ENCODE measurements at places on chromosomes 13 and 19.

GRCh38 chr19:10045371-10045770 lies 32.1 kb downstream of the RDH8 start:
- DNase-seq: no peak

GRCh38 chr13:44818428-44818827 lies 170.8 kb downstream of the NUFIP1 start:
- DNase-seq: no peak

DNA sequence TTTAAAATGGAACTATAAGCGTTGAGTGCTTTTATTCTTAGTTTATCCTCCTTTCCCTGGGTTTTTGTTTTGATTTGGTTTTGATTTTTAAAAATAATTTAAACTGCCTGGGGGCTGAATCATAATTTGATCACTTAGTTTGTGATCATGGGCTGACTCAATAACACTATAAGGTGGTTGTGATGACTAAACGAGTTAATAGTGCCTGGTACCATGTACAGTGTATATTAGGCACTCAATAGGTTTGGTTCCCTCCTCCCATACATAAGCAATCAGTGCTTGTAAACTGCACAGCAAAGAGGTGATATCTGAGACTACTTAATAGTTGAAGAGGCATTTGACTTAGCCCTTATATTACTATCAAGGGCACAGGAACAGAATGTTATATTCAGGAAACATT lies 200.9 kb upstream of the RFC3 start:
- no peak for DNase-seq

GRCh38 chr13:109790086-109790485 lies 3.7 kb upstream of the IRS2 start:
- DNase-seq: no peak

- no peak for DNase-seq
Observed at GRCh38 chr13:102648046-102648445, 46.8 kb downstream of the METTL21C start.

DNA sequence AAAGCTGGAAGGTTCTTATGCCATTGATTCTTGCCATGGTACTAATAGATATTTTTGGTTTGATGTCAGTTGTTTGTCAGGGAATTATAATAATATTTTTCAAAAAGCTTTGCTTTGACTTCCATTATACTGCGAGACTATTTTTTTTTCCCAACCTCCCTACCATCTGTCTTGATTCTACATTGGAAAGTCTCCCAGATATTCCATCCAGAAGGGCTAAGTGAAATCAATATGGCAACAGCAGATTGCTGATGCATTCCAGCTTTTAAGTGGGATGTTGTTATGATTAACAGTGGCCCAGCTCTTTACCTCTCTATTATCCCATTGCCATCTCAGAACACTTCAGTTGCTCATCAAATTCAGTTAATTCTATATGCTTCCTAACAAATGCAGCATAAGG lies 247.4 kb downstream of the OXGR1 start:
- DNase-seq: no peak

DNA sequence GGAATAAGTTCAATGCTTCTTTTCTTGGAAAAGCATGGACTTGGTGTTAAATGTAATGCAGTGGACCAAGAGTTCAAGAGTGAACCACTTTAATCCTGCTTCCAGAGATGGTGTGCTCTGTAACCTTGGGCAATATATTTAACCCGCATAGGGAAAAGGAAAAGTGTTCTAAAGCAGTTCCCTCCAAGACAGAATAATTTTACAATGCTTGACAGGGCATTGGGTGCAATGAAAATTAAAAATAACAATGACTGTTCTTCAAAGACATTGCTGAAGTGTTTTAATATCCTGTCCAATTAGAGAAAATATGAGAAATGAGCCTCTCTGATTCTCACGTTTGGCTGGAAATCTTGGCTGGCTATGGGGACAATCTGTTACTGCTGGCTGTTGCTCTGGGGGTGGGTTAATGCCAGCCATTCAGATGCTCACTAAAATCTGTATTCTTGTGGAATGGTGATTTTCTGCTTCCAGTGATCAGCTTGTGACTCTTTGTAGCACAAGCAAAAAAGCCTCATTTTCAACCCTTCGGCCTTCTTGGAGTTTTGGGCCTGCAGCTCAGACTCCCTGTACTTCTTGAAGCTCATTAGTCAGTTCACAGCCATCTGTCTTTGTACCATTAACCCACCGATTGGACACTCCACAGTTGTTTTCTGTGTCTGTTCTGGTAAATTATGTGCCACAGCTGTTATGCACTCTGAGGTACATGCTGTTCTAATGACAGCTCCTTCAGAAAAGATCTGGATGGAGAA lies 310.6 kb downstream of the LMO7 start:
- DNase-seq: no peak

GRCh38 chr19:53549340-53549739 lies 11.4 kb downstream of the ZNF331 start:
- DNase-seq: no peak

GRCh38 chr13:32323912-32324311 lies 8.6 kb downstream of the BRCA2 start:
- DNase-seq: no peak

- no peak for DNase-seq
Observed at GRCh38 chr13:76667551-76667950, 218.7 kb downstream of the KCTD12 start.

DNA sequence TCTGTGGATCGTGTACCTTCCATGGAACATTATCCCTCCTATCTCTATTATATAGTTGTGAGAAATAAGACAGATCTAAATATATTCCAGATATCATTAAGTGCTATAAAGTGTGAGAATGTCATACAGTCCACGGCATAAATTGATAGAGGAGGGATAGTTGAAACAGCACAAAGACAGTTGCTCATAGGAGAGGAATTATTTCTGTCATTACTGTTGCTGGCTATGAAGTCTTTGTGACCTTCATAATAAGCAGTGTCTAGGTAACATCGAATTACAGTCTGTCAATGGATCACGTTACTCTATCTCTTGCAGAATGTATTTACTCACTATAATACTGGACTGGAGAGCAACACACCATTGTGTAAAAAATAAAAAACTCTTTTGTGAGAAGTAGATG lies 671.5 kb upstream of the PCDH20 start:
- DNase-seq: no peak

DNA sequence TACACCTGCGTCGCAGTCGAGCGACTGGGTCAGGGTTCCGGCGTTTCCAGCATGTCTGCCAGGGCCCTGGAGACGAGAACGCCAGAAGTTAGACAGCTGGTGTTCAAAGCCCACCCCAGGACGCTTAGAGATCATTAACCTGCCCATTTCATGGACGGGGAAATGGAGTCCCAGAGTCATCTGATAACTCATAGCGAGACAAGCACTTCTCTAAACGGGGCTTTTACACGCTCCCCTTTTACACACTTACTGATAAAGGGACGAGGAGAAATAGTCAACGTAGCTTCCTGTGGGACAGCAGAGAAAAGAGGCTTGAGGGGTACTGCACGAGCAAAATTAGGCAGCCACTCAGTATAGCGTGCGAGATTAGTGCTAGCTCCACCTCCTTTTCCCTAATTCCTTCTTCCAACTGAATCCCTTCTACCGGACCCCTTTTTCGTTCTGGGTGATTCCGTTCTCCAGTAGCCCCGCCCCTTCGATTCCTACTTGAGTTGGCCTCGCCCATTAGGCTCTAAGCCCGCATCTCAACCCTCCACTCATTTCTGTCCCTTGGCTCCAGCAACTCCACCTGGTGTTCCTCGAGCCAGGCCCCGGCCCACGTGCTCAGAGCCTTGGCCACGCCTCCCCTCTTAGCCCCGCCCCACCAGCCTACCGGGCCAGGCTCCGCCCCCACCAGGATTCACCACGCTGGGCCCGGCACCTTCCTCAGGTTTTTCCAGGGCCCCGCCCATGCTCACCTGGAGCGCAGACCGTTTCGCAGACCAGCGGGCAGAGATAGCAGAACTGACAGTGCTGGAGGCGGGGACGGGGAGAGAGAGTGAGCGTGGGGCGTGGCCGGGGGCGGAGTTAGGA lies 3.7 kb downstream of the HRC start:
- DNase-seq: no peak

DNA sequence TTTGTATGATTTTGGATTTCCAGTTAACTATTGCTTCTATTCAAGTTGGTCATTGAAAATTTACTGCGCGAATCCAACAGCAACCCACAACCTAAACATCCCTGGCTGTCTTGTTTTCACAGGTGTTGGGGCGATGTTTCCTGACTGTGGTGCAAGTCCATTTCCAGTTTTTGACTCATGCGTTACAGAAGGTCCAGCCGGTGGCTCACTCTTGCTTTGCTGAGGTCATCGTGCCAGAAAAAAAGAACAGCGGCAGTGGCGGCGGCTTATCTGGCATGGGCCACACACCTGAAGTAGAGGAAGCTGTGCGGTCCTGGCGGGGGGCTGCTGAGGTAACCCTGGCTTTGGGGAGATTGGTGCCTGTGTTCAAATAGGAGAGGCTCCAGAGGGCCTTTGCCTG lies 45.2 kb upstream of the GPI start:
- DNase-seq: peak; percentile 77

- no peak for DNase-seq
Observed at GRCh38 chr13:50071379-50071778, 56.1 kb downstream of the KCNRG start.

DNA sequence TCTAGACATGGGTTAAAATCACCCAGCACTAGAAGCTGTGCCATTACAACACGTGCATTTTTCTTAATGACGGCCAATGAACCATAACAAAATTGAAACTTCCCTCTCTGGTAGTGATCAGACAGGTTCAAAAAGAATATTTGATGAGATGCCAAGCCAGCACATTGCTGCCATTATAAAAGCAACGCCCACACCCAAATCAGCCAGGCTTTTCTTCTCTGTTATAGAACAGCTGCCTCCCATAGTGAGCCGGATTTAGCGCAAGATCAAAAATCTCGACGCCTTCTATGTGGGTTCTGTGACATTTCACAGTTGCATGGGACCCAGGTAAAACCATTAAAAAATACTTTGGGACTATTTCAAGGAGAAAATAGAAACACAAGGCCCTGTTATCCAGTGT lies 1158.0 kb downstream of the EFNB2 start:
- no peak for DNase-seq

DNA sequence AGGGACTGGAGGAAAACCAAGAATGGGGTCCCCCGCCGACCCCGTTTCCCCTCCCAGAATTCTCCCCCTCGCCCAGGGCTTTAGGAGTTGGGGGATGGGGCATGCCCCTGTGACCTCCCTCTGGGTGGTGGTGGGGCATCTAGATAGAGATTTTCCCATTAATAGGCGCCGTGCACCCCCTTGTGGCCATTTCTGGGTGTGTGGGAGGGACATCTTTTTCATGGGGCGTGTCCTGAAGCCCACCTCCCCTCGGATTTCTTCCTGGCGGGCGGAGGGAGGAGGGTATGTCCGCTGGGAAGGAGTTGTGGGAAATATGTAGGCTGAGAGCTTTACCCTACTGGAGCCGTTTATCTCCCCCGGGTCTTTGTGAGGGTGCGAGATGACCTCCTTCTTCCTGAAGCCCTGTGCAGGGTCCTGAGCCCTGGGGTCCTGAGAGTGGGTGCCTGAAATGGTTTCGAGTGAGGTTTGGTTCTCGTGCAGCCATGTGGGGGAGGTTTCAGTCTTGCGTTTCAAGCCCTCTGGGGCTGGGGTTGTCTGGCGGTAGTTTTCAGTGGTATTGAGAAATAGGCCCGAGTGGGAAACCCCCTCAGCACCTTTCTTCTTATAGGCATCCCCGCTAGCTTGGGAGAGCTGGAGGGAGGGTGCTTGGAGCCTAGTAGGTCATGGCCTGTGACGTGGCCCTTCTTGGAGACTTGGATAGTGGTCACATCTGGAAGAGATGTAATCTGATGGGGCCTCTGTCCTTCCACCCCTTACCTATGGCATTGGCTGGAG lies 1.0 kb downstream of the PRMT1 start:
- DNase-seq: no peak

DNA sequence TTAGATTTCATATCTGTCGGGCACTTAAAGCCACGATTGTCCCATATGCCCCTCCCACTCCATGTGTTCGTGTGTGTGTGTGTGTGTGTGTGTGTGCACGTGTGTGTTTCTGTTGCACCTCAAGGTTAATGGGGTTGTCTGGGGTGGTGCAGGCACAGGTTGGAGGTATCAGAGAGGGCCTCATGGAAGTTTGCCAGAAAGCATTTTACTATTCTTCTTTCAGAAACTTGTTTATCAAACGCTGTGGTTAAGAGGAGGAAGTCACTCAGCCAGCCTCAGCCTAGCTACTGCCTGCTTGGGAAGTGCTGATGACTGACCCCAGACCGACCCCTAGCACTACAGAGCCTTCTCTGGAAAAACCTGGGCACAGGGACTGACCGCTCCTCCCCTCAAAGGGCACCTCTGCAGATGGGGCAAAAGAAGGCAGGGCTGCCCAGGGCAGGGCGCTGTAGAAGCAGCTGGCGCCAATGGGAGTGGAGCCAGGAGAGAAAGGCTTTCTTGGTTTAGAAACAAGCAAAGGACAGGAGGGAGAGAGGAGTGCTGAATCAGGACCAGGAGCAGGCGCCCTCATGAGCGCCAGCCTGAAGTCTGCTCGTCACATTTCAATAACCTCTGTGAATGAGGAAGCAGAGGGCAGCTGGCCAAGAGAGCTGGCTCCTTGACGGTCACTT lies 3.9 kb downstream of the SIAH3 start:
- DNase-seq: peak; percentile 50

GRCh38 chr19:42989851-42990250 lies 36.4 kb downstream of the PSG11 start:
- no peak for DNase-seq

DNA sequence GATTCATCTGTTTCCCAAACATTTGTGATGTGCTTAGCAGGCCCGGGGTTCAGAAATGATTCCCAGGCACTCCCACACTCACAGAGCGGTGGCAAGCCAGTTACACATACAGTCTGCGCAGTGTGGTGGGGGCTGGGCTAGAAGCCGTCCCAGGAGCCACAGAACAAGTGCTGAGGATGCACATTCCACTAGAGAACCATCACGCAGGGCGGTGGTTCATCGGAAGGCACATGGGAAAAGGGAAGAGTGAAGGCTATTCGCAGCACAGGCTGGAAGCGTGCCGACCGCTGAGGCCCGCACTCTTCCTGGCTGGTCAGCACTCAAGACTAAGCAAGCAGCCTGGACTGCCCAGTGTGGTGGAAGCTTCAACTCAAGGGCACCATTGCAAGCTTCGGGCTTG lies 126.3 kb upstream of the SLC7A1 start:
- DNase-seq: peak; percentile 9

- no peak for DNase-seq
Observed at GRCh38 chr19:41156207-41156606, 36.8 kb upstream of the CYP2S1 start.

DNA sequence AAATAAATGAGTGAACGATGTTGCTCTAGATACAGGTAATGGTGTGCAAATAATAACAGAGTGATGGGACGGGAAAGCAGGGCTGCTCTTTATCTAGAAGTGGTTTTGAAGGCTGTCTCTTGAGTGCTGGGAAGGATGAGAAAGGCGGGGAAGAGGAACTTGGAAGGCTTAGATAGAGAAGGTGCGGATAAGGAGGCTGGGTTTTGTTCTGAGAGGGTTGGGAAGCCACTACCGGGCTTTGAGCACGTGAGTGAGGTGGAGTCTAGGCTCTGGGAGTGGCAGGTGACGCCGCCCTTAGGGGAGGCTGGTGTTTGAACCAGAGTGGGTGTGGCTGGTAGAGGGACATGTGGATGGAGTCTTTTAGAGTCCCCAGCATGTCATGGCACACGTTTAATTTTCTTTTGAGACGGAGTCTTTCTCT lies 811 bp downstream of the ARMC6 start:
- no peak for DNase-seq
